ENCODE measurements at places on chromosomes 6 and 20.

DNA sequence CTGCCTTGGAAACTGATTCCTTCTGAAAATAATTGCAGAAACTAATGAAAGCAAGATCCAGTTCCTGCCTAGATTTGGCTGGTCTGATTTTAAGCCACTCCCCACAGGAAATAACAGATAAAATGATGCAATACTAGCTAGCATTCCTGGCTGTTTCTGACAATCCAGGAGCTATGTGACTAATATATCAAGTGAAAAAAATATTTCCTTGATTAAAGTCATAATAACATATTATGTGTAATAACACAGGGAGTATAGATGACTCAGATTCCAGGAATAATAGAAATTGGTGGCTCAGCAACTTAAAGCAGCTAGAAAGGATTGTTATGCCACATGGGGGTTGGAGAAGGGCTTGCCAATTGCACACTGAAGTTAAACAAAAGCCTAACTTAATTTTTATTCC, 182.7 kb upstream of the SALL4 start:
- DNase-seq: no peak

- DNase-seq: no peak
Observed at GRCh38 chr20:38870733-38871559, 55.3 kb upstream of the FAM83D start.

GRCh38 chr20:22686097-22686496, 101.7 kb upstream of the FOXA2 start:
- no peak for DNase-seq

GRCh38 chr6:158818581-158819212, 471 bp downstream of the EZR start:
- DNase-seq: no peak

Measured in omental fat pad (tissue), 4 donors.